ENCODE measurements at places on chromosomes 2 and 18.

- no peak for DNase-seq
These were observed 57.4 kb downstream of the ADI1 start for GRCh38 chr2:3461801-3462492.

- DNase-seq, result peak; percentile 86
These were observed 6.9 kb downstream of the DCTN1 start for GRCh38 chr2:74373221-74373676.

- no peak for DNase-seq
These were observed 61.3 kb downstream of the UBE2E3 start for GRCh38 chr2:181041661-181042060.

GRCh38 chr18:39399662-39400061 is 1834.1 kb upstream of the CELF4 start:
- no peak for DNase-seq

GRCh38 chr18:51614033-51614432 is 416.6 kb upstream of the MEX3C start:
- DNase-seq, result no peak

DNA sequence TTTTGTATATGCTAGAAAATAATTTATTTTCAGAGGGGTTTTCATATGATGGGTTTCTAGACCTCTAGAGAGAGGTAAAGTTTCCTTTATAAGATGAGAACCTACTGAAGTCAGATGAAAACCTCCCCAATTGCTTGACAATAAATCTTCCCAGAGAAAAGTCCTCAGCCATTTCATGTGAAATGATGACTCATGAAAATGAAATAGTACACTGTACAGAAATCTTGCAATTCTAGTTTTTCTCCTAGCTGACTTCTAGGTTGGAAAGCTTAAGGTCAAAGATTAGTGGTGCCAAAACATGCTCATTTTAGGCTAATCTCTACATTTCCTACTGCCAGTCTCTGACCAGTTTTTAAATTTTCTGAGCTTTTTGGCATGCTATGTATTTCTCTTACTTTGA is 826.5 kb upstream of the FSHR start:
- no peak for DNase-seq

GRCh38 chr2:128446874-128447537 is 128.3 kb upstream of the HS6ST1 start:
- DNase-seq, result peak; percentile 13

- DNase-seq, result no peak
These were observed 721.1 kb downstream of the DPP10 start for GRCh38 chr2:115163572-115163971.

GRCh38 chr2:217836901-217837491 is 165.8 kb downstream of the TNS1 start:
- DNase-seq, result peak; percentile 49

DNA sequence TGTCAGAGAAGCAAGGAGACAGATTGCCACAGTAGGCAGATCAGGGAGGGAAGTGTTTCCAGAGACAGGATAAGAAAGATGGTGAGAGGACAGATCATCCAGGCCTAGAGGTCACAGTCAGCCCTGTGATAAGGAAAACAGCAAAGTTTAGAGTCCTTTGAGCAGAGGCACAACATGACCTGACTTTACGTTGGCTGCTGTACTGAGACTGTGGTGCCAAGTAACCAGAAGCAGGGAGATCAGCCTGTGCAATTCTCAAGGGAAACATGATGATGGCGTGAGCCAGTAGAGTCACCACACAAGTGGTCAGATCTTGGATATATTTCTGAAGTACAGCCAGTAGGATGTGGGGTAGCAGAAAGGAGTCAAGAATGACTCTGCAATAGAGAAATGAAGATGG is 43.7 kb downstream of the SMC6 start:
- no peak for DNase-seq

- DNase-seq, result peak; percentile 50
These were observed 199.9 kb downstream of the BCL2 start for GRCh38 chr18:63119647-63120046.

- peak; percentile 14 for DNase-seq
These were observed 130.2 kb upstream of the ID2 start for GRCh38 chr2:8551622-8552074.

GRCh38 chr2:45269149-45269793 is 260.0 kb upstream of the SIX2 start:
- no peak for DNase-seq

DNA sequence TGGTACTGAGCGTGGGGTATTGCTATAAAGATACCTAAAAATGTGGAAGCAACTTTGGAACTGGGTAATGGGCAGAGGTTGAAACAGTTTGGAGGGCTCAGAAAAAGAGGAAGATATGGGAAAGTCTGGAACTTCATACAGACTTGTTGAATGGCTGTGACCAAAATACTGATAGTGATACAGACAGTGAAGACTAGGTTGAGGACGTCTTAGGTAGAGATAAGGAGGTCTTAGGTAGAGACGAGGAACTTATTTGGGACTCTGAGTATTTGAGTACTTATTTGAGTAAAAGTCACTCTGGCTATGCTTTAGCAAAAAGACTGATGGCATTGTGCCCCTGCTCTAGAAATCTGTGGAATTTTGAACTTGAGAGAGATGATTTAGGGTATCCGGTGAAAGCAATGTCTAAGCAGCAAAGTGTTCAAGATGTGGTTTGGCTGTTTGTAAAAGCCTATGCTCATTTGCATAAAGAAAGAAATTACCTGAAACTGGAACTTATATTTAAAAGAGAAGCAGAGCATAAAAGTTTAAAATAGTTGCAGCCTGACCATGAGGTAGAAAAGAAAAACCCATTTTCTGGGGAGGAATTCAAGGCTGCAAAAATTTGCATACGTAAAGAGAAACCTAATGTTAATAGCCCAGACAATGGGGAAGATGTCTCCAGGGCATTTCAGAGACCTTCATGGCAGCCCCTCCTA is 219.6 kb downstream of the PDE1A start:
- no peak for DNase-seq

DNA sequence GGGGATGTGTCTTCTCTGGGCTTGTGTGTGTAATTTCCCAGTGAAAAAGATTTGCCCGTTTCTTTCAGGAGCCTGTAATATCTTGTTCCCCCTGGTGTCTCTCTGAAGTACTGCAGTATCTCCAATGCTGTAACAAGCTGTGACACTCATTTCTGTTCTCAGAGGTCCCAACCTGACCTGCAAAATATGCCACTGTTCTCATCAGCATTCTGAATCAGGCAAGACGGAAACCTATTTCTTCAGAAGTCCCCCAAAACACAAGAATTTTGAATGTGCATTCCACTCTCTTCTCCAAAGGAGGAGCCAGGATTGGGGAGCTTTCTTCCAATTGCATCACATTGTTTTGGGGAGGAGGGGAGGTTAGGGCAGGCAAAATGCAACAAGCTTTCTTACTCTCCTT is 77.0 kb upstream of the CNGA3 start:
- peak; percentile 61 for DNase-seq

- no peak for DNase-seq
These were observed 42.5 kb upstream of the PID1 start for GRCh38 chr2:229313591-229313990.

GRCh38 chr2:128638341-128639119 is 319.9 kb upstream of the HS6ST1 start:
- peak; percentile 14 for DNase-seq

GRCh38 chr18:24990671-24991134 is 361.3 kb downstream of the ZNF521 start:
- DNase-seq, result no peak

GRCh38 chr2:13813236-13813635 is 819.3 kb upstream of the LRATD1 start:
- DNase-seq, result no peak

DNA sequence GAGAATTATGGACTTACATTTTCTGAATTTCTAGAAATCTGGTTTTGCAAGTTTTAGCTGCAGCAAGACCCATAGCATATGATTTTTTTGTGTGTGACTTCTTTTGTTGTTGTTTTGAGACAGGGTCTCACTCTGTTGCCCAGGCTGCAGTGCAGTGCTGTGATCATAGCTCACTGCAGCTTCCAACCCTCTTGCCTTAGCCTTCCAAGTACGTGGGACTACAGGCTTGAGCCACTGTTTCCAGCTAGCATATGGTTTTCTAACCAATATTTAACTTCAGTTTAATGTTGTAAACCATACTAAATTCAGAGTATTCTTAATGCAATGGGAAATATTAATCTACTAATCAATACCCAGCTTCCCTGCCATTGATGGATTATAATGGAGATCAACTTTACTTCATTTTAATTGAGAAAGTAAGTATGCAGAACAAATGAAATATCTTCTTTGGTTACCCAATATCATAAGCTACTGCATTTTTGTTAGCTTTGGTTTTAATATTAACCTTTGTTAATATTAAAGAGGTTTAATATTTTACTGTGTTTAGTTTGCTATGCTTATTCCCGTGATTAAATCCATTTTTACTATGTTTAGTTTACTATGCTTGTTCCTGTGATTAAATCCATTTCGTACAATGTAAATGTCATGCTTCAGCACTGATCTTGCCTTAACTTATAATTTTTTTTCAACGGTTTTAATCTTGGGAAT is 273.4 kb upstream of the TMEFF2 start:
- no peak for DNase-seq

DNA sequence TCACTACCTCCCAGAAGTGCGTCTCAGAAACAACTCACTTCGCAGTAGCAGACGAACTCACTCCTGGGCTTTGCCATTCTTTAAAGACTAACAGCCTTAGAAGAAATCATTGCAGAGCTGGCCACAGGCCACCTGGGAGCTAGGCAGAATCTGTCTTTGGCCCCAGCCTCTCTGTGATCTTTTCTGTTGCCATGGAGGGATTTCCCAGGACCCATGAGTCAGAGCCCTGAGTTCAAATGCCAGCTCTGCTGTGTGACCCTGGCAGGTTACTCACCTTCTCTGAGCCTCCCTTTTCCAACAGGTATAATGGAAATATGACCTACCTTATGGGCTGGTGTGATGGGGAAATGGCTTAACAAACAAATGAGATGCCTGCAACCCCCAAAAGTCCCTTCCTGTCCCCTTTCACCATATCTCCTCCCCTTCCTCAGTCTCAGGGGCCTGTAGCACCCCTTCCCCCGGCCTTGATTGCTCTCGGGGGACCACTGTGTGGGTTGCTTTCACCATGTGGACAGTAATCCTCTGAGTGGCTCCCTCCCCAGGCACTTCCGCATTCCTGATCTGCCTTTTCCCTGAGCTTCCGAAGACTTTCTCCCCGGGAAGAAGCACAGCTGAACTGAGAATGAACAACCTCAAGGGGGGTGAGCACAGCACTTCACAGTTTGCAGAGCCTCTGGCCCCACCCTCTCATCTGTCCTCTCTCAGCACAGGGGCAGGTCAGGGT is 34.0 kb upstream of the SLC66A3 start:
- DNase-seq, result no peak

GRCh38 chr2:151857650-151858049 is 29.4 kb upstream of the ARL5A start:
- DNase-seq, result no peak

DNA sequence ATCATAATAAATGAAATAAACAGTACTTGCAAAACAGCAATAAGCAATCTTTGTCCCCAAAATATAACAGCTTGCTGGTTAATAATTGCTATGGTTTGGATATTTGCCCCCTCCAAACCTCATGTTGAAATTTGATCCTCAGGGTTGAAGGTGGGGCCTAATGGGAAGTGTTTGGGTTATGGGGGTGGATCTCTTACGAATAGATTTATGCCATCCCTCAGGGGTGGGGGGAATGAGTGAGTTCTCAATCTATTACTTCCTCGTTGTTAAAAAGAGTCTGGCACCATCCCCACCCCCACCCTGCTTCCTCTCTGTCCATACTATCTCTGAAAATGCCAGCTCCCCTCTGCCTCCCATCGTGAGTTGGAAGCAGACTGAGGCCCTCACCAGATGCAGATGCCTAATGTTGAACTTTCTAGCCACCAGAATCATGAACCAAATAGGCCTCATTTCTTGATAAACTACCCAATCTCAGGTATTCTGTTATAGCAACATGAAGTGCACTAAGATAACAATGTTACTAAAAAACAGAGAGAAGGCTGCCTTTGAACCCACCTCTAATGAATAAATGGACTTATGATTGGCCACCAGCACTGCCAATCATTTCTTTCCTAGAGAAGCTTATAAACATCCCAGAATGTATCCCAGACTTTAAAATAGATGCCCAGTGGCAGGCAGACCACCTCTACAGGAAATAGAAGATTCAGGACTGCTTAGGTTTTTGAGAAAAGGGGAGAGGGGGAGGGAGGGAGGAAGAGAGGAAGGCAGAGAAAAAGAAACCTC is 90.1 kb downstream of the ALPK2 start:
- DNase-seq, result no peak

GRCh38 chr2:47016172-47016913 is 100.7 kb upstream of the MCFD2 start:
- DNase-seq, result peak; percentile 30
